H9 (cell line): ENCODE measurements at places on chromosomes 1 and 21.
A peak's percentile ranks its signal among the peaks of the same experiment; 100 is the strongest.

- DNase-seq = no peak
Observed at GRCh38 chr1:165753934-165754333, 14.7 kb downstream of the TMCO1 start.

DNA sequence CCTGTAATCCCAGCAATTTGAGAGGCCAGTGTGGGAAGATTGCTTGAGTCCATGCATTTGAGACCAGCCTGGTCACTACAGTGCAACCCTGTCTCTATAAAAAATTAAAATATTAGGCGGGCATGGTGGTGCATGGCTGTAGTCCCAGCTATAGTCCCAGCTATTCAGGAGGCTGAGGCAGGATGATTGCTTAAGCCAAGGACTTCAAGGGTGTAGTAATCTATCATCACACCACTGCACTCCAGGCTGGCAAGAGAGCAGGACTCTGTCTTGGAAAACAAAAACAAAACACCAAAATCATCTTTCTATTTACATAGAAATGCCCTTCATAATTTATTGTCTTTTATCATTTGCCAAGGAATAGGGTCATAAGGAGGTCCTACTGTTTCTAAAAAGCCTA, 1274.1 kb upstream of the NCAM2 start:
- DNase-seq = no peak

- DNase-seq = no peak
Observed at GRCh38 chr1:43563876-43564539, 33.3 kb downstream of the PTPRF start.

- peak; percentile 60 for DNase-seq
Observed at GRCh38 chr1:207025146-207025880, 7.2 kb downstream of the C1orf116 start.

DNA sequence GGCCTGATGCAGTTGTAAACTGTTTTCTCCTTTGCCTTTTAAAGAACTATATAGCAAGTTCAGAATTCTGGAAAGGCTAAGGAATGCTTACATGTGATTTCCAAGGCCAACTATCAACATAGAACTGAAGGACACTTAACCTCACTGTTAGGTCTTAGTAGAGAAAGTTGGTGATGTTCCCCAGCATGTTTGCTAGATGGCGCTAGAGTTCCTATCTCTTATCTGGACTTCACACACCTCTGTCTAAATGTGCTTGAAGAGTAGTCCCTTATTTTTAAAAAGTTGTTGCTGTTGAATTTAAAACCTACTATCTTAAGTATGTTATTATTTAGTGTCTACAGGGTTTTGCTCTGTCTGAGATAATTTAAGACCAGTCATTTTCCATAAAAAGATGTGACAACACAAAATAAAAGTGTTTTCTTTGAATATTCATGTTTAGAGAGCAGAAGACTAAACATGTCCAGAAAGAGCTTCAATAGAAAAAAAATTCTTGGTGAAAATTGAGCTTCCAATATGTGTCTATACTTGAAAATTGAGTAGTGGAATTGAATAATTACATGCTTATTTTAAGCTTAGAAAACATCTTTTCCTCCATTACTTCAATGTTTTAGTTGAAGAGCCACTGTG, 237.3 kb downstream of the S1PR1 start:
- no peak for DNase-seq

DNA sequence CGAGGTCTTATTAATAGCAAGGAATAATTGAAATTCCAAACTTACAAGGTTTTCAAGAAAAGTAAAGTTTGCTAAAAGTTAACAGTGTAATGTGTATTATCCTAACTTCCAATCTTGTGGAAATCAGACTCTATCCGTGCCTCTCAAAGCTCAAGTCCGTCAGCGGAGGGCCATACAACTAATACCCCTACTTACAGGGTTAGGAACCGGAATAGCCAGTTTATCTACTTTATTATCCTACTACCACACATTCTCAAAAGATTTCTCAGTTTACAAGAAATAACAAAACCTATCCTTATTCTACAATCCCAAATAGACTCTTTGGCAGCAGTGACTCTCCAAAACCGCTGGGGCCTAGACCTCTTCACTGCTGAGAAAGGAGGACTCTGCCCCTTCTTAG, 457.8 kb downstream of the PTPRC start:
- no peak for DNase-seq

- peak; percentile 72 for DNase-seq
Observed at GRCh38 chr1:245687636-245688535, 533.1 kb downstream of the KIF26B start.
